ENCODE measurements at places on chromosomes 16 and 17.

DNA sequence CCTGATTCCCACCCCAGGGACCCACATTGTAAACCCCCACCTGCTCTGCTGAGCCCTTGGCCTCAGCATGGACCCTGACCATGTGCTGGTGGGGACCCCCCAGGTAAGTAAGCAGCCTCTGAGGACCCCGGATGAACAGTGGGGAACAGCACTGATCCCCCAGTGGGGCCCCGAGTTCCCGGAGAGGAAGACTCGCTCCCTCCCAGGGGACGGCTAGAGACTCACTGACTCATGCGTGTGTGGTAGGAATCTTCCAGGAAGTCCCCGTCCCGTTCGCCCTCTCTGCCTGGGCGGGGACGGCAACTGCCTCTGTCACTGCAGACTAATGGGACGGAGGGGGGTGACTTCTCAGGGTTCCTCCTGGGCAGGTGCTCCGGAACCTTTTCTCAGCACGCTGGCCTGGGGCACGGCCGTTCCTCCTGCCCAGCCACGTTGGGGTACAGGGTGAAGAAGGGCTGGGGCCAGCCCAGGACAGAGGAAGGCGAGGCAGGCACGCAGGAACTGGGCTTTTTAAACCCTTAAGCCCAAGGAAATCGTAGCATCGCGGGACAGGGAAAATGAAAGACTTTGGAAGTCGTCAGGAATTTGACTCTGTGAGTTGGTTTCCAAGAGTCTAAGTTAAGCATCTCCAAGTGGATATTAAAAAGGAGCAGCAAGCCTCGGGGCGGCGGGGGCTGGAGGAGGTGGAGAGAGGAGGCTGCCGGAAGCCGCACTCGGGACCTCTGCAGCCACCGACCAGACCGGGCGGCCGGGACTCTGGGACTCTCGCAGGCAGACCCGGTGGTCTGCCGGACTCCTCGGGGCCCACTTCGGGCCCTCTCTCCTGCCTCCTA is 178.7 kb downstream of the SEC14L1 start:
- DNase-seq, result no peak

GRCh38 chr16:67423611-67424260 is 7.2 kb upstream of the HSD11B2 start:
- DNase-seq, result no peak

- no peak for DNase-seq
These were observed 21.1 kb downstream of the CSNK2A2 start for GRCh38 chr16:58176608-58177352.

DNA sequence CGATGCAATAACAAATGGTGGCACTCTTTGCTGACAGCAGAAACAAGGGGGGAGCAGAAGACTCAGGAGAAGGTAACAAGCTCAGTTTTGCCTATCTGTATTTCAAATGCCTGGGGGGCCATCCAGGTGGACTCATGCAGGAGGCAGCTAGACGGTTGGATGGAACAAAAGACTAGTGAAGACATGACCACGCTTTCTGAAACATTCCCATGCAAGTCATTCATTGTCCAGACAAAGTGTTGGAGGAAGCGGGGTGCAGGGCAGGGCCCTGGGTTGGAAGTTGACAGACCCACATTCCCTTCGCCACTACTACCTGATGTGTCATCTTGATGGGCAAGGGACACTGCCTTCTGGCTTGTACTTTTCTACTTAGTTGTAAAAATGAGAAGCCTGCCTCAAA is 29.8 kb upstream of the CRYBA1 start:
- DNase-seq, result no peak

- DNase-seq, result peak; percentile 89
These were observed 10.3 kb upstream of the ZFP90 start for GRCh38 chr16:68528686-68529379.

GRCh38 chr16:11151885-11152629 is 103.9 kb downstream of the SOCS1 start:
- DNase-seq, result peak; percentile 6
